ENCODE measurements at places on chromosomes 6 and 20.

DNA sequence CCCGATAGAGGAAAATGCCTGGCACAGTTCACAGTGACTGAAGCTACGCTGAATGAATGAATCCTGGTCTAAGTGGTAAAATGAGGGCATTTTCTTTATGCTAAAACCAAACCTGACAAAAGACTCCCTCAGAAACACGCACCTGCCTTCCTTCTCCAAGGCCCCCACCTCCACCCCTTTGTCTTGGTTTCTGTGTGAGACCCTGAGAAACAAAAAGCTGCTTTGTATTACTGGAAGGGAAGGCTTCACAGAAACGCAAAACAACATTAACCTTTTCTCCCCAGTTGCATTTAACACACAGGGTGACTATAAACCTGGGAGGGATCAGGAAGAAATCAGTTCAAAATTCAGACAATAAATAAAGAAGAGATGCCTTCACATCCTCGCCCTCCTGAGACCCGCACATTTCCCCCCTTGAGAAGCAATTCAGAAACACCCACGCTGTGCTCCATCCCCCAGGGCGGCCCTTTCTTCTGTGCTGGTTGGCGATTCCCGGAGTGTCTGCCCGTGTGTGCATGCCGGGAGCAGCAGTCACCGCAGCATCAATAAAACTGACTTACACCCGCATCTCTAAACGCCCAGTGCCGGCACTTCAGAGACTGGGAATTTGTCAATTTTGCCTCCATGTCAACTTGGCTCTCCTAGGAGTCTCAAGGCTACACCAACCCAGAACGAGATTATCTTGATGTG lies 67.2 kb upstream of the TRAF3IP2 start:
- DNase-seq = no peak

GRCh38 chr20:16475225-16475624 lies 98.0 kb downstream of the KIF16B start:
- peak; percentile 4 for DNase-seq

GRCh38 chr20:13117200-13117599 lies 103.9 kb upstream of the ISM1 start:
- no peak for DNase-seq

DNA sequence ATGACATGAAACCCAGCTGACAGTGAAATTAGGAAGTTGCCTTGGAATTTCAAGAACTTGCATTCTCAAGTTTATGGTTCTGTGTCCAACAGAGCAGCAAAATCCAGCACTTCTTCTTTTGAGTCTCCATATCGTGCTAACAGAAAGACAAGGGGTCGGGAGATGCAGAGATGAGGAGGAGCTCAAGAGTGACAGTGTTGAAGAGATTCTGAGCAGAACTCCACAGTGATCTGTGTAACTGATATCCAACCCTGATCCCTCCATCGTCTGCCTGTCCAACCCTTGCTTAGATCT lies 21.2 kb upstream of the BTN1A1 start:
- DNase-seq = no peak

- DNase-seq = no peak
Measured at GRCh38 chr6:14113976-14114375, 3.6 kb upstream of the CD83 start.

- no peak for DNase-seq
Measured at GRCh38 chr6:30810813-30811339, 66.5 kb upstream of the IER3 start.

DNA sequence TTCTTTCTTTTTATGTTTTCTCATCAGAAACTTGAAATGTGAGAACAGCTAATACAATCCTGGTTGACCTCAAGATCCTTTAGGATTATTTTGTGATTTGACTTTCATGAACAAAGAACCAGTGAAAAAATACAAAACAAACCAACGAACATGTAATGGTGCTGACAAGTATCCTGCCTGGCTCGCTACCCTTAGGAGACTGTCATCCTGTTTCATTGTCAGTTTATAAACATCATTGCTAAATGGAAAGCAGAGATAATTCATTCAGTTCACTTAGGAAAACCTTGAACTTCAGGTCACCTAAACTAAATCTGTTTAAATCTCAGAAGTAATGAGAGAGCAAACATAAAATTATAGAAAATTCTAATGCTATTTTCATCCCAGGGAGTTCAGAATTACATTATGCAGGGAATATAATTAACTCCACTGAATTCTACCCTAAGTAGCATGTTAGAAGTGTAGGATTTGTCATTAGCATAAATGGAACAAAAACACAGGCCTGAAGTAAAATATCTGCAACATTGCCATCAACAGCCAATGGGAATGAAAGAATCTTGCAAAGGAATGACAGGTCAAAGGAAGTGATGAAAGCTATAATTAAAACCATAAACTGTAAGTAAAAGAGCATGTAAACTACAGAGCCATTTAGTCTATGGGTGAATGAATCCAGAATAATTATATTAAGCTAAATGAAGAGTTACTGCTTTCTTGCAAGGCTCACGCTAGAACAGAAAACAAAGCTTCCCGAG lies 401.2 kb upstream of the MANEA start:
- no peak for DNase-seq

DNA sequence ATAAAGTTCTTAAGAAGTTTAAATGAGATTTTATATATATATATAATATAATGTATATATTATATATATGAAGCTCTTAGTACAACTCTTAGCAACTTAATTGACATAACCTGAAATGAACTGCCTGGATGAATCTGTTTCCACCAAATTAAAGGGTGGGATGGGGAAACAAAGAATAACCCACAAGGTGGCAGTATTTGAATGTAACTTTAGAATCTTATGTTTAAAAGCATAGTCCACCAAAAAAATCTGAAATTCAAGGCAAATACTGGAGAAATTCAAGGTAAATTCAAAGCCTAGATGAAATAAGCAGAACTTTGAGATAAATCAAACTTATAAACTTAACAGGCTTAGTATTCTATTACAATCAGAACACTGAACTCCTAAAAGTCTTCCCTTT lies 4.4 kb upstream of the IBTK start:
- DNase-seq = no peak

GRCh38 chr6:89035252-89036101 lies 45.1 kb upstream of the PNRC1 start:
- DNase-seq = peak; percentile 68

DNA sequence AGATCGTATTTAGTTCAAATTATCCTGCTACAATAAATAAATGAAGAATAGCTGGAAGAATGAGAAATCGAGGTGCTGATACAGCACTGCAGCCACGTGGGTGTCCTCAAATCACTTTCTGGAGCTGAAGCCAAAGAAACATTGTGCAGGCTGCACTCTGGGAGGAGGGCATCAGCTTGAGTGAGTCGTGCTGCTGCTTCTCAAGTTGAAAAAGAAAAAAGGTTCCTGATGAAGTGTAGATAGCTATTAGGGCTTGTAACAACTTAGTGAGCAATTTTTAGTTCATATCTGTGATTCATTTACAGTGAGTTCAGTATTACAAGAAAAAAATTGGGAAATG lies 40.5 kb downstream of the DSE start:
- no peak for DNase-seq

DNA sequence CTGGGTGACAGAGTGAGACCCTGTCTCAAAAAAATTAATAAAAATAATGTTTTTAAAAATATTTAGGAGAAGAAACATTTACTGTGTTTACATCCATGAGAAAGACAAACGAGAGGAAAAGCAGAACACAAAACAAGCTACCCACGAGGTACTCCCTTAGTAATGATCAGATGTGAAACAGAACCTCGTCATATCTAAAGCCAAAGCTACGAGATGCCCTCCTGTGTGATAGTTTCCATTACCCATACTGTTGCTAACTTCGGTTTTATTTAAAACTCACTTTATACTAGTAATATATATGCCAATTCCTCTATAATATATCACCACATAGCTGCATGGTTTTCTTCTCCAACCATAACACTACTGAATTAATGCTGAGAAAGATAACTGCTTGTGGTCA lies 21.1 kb downstream of the SUMO4 start:
- no peak for DNase-seq

DNA sequence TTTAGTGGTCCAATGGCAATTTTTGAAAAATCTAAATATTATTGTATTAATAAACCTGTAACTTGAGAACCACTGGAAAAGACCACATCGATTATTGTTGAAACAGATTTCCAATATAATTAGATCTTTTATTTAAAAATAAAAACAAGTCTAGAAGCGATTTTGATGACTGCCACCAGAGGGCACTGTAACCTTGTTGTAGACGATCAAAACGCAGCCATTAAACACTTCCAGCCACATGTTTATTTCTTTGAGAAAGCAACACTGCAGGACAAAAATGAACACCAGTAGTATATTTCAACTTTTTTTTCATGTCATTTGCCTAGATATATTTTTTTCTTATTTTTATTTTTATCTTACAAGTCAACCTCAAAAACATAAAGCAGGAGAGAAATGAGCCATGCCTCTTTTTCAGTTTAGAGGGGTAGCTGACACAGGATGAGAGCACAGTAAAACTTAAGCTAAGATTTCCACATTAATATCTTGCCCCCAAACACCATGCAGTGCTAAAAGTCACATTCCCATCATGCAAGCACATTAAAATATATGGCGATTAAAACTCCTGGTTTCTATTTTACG lies 115.4 kb downstream of the OPRM1 start:
- peak; percentile 74 for DNase-seq

DNA sequence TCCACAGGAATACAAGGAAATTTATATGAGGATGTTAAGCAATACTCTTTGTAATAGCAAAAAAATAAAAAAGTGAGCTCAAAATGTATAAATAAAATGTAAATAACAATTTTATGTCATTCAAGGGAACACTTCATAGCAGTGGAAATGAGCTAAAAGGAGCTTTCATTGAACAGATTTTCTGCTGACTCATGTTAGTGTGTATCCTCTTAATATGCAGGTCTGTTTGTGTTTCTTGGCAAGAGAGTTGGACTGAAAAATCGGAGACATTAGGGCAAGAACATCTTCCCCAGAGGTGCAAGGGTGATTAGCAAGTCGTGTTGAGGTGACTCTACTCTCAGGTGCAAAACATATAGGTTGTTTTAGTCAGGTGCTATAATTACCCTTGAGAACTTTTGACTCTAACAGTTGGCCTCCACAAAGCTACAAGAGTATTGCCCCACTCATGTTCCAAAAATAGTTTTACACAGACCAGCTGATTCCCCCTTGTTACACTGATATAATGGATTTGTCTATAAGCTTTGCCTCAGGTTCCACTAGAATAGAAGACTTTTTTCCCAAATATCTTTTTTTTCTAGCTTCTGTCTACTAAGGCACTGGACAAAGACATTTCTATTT lies 702.9 kb downstream of the TENT5A start:
- DNase-seq = no peak

GRCh38 chr6:17506531-17506930 lies 93.6 kb upstream of the FAM8A1 start:
- no peak for DNase-seq

- DNase-seq = no peak
Measured at GRCh38 chr6:160248538-160248937, 10.1 kb downstream of the SLC22A2 start.

- DNase-seq = no peak
Measured at GRCh38 chr6:143159001-143159400, 98.3 kb downstream of the AIG1 start.

DNA sequence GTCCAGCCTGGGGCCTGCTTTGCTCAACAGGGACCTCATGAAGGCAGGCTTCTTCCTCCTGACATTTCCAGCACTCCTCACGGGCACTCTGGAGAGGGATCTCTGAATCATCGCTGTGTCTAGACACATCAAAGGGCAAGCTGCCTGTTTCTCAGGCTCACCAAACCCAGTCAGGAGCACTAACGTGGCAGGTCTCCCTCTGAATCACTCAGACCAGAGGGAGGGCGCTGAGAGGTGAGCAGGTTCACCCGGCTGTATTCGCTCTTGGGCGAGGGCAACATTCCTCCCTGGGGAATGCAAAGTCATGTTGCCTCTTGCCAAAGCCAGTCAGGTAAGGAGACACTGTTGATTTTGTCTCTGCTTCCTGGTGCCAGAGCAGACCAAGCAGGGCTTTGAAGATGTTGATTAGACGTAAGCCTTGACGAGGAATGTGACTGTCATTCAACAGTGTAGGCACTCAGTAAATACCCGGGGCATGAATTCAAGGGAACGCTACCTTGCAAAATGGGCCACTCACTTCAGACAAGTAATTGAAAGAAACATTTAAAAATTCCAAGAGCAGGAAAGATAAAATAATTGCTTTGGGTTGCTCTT lies 50.1 kb downstream of the CYP24A1 start:
- peak; percentile 28 for DNase-seq

- DNase-seq = no peak
Measured at GRCh38 chr6:15250187-15251168, 4.6 kb downstream of the JARID2 start.

- no peak for DNase-seq
Measured at GRCh38 chr20:45433316-45433715, 17.4 kb downstream of the PIGT start.

DNA sequence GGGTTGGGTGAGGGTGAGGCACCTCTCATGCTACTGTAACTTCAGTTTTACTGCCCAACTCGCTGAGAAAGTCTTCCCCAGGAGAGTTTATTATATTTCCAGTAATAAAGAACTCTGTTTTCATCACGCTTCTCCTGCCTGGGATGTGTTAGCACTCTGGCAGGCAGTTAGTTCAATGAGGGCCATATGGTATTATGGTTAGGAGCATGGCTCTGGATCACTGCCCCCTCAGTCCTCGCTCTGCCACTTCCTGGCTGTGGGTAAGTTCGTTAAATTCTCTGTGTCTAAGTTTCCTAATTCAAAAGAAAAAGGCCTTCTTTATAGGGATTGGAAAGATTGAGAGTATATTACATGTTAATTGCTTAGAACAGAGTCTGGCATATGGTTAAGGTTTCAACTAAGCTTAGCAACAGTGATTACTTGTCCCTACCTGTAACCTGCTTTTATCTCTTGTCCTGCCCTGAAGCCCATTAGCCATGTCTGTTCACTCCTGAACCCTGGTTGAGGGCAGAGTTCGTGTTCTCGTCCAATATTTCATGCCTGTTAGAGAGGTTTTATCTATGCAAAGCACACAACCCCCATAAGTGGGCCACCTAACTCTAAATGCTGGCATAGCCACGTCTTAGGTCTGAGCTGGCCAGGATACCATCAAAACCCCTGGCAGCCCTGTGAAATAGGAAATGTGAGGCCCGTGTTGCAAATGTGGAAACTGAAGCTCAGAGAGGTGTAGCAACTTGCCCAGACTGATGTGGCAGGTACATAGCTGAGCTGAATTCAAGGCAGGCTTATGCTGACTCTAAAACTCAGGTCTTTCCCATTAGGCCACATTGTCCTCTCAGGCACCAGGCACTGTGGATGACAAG lies 342.5 kb upstream of the JARID2 start:
- DNase-seq = no peak

GRCh38 chr20:14384416-14385175 lies 47.2 kb upstream of the FLRT3 start:
- no peak for DNase-seq

Measured in left kidney (tissue), 8 donors.